GM23248 (cell line): ENCODE measurements at places on chromosomes 1 and 21.
A peak's percentile ranks its signal among the peaks of the same experiment; 100 is the strongest.

- H3K4me1 ChIP-seq, result no peaks in the 10 kb centered on the region
- no peak overlapping the region for H3K27ac ChIP-seq
- H3K36me3 ChIP-seq, result no peaks in the 10 kb centered on the region
- H3K4me3 ChIP-seq, result no peak overlapping the region
- no peak for DNase-seq
- peaks cover 18% of the 10 kb centered on the region; the same call in 1 of the 2 replicates for H3K27me3 ChIP-seq
These were observed 60.6 kb upstream of the CD34 start for GRCh38 chr1:207971331-207972219.

- peak; percentile 55 for DNase-seq
- H3K27me3 ChIP-seq, result no peaks in the 10 kb centered on the region
- no peaks in the 10 kb centered on the region for H3K36me3 ChIP-seq
- peaks cover 23% of the 10 kb centered on the region for H3K4me1 ChIP-seq
- H3K4me3 ChIP-seq, result no peak overlapping the region
- H3K27ac ChIP-seq, result no peak overlapping the region
These were observed 8.8 kb upstream of the GUCA2A start for GRCh38 chr1:42173155-42173933.

- H3K27me3 ChIP-seq, result no peaks in the 10 kb centered on the region
- peak; percentile 50 for DNase-seq
- no peaks in the 10 kb centered on the region for H3K36me3 ChIP-seq
- H3K27ac ChIP-seq, result no peak overlapping the region
- H3K4me3 ChIP-seq, result no peak overlapping the region
These were observed 241.2 kb downstream of the PTBP2 start for GRCh38 chr1:96962751-96963211.

GRCh38 chr1:109309347-109309746 lies 2.5 kb upstream of the MYBPHL start:
- H3K36me3 ChIP-seq, result no peaks in the 10 kb centered on the region
- no peaks in the 10 kb centered on the region for H3K27me3 ChIP-seq
- DNase-seq, result no peak
- no peaks in the 10 kb centered on the region for H3K4me1 ChIP-seq
- H3K27ac ChIP-seq, result no peak overlapping the region

- no peaks in the 10 kb centered on the region for H3K27me3 ChIP-seq
- H3K36me3 ChIP-seq, result no peaks in the 10 kb centered on the region
- H3K27ac ChIP-seq, result no peak overlapping the region
- no peaks in the 10 kb centered on the region for H3K4me1 ChIP-seq
- no peak overlapping the region for H3K4me3 ChIP-seq
These were observed 156.2 kb downstream of the DENND1B start for GRCh38 chr1:197619008-197619640.
